ENCODE measurements at places on chromosomes 2 and 18. TPM values are rescaled to one million over a fixed set of nuclear protein-coding genes. Genes with fewer than 3 reads are reported as not detected.

DSEL gene
- 21.0 TPM for total RNA-seq

STARD6 gene
- total RNA-seq: not detected

TWIST2 gene
- 60.3 TPM for total RNA-seq

BCL2 gene
- total RNA-seq: 32.2 TPM

CFAP53 gene
- total RNA-seq: 0.30 TPM

NETO1 gene
- 0.10 TPM for total RNA-seq

POTEC gene
- not detected for total RNA-seq

EFHD1 gene
- 2.7 TPM for total RNA-seq

CCDC102B gene
- 54.6 TPM for total RNA-seq

DSC3 gene
- 226 TPM for total RNA-seq

TDRD15 gene
- 0.10 TPM for total RNA-seq

UGT1A5 gene
- not detected for total RNA-seq

ZEB2 gene
- 162 TPM for total RNA-seq

RESP18 gene
- not detected for total RNA-seq

RNF149 gene
- 76.5 TPM for total RNA-seq

ALPP gene
- total RNA-seq: not detected

TUBB8B gene
- total RNA-seq: not detected

LAMA3 gene
- total RNA-seq: 60.6 TPM

LRP1B gene
- total RNA-seq: 1.7 TPM

CSRNP3 gene
- total RNA-seq: 5.5 TPM

CXCR1 gene
- total RNA-seq: 2.1 TPM

PLGLB2 gene
- total RNA-seq: 2.2 TPM

UGT1A8 gene
- not detected for total RNA-seq

VWA3B gene
- total RNA-seq: not detected

PTPRM gene
- total RNA-seq: 46.3 TPM

ID2 gene
- total RNA-seq: 122 TPM

CLASP1 gene
- 68.2 TPM for total RNA-seq

NGEF gene
- 3.9 TPM for total RNA-seq

VWC2L gene
- total RNA-seq: not detected

SNED1 gene
- 9.7 TPM for total RNA-seq

All from skin of body (tissue), 3 donors.